ENCODE measurements at places on chromosomes 5 and 9.

DNA sequence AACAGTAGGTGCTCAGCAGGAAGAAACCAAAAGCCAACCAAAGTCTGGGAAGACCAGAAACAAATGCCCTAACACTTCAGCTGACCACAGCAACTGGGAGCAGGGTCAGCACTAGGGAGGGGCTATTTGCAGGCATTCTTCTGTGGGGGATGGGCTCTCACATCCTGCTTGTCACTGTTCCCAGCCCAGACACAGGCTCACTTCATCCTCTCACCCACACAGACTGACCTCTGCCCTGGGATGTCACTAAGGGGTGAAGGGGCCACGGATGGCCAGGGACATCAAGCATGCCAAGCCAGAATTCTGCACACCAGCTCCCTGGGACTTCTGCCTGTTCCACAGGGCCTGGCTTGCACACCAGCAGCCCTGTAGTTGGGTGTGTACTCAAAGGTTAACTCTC lies 28.7 kb downstream of the GFRA3 start:
- DNase-seq = no peak

GRCh38 chr5:135135530-135136226 lies 101.7 kb upstream of the PITX1 start:
- no peak for DNase-seq

DNA sequence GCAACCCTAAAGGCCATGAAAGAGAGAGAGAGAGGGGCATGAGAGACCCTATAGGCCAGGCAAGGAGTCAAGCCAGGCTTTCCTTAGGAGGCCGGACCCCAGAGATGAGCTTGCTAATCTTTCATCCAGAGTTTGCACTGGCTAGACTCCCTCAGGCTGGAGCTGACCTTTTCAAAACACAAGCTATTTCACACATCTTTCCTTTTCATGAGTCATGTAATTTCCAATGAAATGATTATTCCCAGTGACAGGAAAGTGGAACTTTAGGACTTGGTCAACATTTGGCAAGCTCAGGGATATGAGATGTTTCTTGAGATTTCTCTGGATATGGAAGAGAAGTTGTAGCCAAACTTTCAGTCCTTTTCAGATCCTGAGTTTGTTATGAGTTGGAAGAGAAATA lies 117.7 kb downstream of the TARS1 start:
- DNase-seq = no peak

DNA sequence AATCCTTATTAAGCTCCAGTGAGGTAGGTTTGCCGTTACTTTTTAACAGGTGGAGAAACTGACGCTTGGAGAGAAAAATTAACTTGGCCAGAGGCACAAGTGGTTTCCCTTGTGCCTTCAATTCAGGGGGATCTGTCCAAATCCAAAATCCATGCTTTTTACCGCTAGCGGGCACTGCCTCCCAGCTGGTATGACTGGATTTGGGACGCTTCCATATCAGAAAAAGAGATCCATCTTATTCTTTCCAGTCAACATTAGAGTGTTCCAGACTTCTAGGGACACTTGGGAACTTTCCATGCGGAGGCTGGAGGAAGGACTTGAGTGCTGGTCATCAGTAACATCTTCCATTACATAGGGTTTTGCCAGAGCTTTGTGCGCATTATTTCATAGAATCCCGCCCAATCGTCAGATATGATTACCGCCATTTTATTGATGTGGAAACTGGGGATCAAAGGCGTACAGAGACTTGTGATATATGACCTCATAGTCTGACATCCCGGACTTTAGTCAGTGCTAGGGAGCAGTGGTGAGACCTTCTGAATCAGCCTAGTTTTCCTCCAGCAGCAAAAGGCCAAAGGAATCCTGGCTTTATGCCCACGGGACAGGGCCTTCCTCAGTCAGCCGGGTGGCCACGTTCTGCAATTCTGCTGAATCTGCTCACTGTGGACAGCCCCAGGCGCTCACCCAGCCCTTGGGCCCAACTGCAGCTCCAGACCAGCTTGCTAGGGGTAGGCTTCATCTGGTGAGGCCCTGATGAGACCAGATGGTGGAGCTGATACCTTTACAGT lies 1.1 kb upstream of the GNPDA1 start:
- DNase-seq = no peak

GRCh38 chr5:181204113-181204825 lies 727 bp downstream of the TRIM7 start:
- no peak for DNase-seq

DNA sequence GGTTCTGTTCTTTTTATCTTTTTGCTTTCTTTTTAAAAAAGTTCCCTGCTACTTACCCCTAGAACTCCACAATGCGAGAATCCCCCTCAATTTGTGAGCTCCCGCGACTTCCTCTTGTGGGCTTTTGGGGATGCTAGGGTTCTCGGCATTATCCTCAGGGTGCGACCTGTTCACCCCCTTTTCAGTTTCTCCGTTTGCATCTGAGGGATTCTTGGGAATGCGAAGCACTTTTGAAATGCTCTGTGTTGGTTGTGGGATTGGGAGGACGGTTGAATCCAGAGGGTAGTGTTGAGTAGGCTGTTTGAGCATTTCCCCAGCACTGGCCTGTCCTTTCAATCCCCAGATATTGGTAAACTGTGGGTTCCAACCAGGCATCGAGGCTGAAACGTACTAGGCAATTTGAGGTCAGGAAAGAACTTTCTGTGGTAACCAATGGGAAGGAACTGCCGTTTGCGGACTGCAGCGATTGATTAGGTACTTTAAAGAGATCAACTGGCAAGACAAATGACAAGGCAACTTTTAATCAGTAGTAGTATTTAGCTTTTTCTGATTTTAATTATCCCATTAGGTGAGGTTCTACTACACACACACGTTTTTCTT lies 415 bp downstream of the XRCC4 start:
- no peak for DNase-seq

- DNase-seq = no peak
Measured at GRCh38 chr5:73946278-73946677, 320.3 kb downstream of the ARHGEF28 start.

- DNase-seq = no peak
Measured at GRCh38 chr5:6112125-6112524, 266.2 kb downstream of the MED10 start.

DNA sequence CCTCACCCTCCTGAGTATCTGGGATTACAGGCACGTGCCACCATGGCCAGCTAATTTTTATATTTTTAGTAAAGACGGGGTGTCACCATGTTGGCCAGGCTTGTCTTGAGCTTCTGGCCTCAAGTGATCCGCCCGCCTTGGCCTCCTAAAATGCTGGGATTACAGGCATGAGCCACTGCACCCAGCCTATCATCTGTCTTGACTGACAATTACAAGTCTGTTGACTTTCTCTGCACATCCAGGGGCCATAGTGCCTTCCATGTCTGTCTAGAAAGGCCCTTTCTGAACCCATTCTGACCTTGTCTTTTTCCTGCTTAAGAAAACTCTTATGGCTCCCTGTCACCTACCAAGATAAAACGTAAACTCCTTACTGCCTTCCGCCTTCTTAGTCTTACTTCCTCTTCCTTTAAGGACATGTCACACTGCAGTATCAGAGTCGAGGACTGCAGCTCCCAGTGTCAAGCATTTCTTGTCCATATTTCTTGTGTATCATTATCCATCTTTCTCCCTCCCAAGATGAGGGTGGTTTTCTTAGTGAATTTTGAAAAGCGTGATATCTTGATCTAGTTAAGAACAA lies 49.9 kb upstream of the SHB start:
- DNase-seq = no peak

- no peak for DNase-seq
Measured at GRCh38 chr5:72223371-72223770, 96.7 kb downstream of the MRPS27 start.

DNA sequence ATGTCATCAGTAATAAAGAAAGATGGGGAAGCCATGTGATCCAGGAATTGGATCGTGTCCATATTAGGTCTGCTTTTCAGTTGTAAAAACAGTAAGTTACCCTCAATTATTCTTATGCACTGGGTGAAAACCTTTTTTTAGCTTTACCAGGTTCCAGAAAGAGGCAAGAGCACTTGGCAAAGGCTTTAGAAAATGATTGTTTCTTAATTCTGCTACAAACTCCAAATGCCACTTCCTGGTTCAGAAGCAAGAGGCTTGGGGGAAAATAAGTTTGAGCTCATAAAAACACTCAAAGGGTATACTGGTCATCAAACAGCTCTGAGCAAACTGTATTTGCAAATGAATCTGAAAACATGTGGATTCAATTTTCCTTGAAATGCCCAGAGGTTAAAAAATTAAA lies 615.6 kb downstream of the EBF1 start:
- no peak for DNase-seq

DNA sequence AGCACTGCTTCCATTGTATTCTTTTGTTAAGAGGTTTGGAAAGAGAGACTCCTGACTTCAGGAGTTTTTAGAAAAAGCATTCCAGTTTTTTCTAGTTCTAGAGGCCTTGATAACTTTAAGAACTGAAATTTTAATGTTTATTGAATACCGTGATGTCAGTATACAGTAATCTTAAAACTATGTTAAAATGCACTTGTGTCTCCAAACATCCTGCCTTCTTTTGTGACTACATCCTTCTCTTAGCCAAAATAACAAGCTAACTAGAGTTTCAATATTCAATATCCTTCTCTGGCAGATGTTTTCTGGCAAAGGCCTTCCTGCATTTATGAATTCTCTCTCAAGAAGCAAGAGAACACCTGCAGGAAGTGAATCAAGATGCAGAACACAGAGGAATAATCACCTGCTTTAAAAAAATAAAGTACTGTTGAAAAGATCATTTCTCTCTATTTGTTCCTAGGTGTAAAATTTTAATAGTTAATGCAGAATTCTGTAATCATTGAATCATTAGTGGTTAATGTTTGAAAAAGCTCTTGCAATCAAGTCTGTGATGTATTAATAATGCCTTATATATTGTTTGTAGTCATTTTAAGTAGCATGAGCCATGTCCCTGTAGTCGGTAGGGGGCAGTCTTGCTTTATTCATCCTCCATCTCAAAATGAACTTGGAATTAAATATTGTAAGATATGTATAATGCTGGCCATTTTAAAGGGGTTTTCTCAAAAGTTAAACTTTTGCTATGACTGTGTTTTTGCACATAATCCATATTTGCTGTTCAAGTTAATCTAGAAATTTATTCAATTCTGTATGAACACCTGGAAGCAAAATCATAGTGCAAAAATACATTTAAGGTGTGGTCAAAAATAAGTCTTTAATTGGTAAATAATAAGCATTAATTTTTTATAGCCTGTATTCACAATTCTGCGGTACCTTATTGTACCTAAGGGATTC lies 43.1 kb downstream of the NDFIP1 start:
- DNase-seq = no peak

DNA sequence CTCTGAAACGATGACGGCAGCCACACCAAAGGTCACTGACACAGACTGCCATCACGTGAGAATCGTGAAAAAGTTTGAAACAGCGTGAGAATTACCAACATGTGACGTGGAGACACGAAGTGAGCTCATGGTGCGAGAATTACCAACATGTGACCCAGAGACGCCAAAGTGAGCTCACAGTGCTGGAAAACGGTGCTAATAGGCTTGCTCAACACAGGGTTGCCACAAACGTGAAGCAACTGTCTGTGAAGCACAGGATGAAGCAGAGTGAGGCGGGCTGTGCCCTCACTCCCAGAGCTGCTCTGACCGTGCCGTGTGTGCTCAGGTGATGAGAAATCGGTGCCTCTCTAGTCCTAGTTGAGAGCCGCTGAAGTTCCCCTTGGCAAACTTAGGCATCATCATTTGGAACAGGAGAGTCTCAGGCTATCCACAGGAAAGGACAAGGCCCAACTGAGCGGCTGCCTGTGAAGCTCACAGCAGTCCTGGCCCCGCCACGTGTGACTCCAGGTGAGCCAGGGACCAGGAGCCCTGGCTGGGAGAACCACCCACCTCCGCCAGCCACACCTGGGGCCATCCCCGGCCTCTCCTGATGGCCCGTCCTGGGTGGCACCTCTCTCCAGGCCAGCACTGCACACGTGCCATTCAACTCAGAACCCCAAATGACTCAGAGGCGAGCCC lies 29.8 kb upstream of the SLC6A3 start:
- no peak for DNase-seq

GRCh38 chr5:111585291-111585690 lies 73.0 kb upstream of the STARD4 start:
- DNase-seq = no peak

- no peak for DNase-seq
Measured at GRCh38 chr5:17620627-17621026, 10.4 kb downstream of the TAF11L12 start.

GRCh38 chr5:33808699-33809098 lies 83.1 kb downstream of the ADAMTS12 start:
- no peak for DNase-seq

DNA sequence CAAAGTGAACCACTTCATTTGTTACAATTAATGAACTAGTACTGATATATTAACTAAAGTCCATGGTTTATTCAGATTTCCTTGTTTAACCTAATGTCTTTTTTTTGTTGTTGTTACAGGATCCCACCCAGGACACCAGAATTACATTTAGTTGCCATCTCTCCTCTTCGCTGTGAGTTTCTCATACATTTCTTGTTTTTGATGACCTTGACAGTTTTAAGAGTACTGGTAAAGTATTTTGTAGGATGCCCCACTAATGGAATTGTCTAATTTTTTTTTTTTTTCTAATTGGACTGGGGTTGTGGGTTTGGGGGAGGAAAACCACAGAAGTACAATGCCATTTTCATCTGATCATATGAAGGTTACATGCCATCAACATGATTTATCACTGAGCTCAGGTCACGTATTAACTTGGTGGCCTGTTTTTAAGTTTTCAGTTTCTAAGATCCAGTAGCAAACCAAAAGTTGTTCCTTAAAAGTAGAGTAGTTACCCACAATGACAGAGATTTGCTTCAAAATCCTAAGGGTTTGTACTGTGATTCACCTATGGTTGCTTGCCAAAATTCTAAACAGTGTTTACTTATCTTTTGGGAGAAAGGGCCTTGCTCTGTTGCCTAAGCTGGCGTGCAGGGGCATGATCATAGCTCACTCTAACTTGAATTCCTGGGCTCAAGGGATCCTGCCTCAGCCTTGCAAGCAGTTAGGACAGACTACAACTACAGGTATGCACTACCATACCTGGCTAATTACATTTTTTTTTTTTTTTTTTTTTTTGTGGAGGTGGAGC lies 4.5 kb upstream of the OTULIN start:
- no peak for DNase-seq

DNA sequence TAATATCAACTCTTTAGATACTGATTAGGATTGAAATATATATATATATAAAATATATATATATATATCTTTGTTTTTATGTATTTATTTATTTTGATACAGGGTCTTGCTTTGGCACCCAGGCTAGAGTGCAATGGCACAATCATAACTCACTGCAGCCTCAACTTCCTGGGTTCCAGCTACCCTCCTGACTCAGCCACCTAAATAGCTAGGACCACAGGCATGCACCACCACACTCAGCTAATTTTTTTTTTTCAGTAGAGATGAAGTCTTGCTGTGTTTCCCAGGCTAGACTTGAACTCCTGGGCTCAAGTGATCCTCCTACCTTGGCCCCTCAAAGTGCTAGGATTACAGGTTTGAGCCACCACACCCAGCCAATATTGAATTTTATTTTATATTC lies 20.6 kb upstream of the CDH6 start:
- no peak for DNase-seq

DNA sequence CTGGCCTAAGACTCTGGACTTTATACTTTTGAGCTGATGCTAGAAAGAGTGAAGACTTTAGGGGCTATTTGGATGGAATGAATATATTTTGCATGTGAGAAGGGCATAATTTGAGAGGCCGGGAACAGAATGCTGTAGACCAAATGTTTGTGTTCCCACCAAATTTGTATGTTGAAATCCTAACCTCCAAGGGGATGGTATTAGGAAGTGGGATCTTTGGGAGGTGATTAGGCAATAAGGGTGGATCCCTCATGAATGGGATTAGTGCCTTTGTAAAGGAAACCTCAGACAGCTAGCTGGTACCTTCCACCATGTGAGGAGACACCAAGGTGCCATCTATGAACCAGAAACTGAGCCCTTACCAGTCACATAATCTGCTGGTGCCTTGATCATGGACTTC lies 165.1 kb upstream of the S1PR3 start:
- DNase-seq = no peak
